Amniotic stem cell (primary cell): ENCODE measurements at places on chromosomes 1 and 21.

DNA sequence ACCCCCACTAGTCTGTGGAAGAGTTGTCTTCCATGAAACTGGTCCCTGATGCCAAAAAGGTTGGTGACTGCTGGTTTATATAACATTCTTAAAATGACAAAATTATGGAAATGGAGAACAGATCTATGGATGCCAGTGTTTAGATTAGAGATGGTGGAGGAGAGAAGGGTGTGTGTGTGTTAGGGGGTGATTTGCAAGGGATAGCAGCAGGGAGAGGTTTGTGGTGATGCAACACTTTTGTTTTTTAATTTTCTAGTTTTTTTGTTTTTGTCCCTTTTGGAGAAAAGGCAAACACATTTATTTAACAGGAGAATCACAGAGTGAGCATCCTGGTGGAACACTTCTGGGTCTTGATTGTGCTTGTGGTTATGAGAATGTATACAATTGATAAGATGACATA, 143.8 kb downstream of the RPS6KC1 start:
- DNase-seq, result no peak

DNA sequence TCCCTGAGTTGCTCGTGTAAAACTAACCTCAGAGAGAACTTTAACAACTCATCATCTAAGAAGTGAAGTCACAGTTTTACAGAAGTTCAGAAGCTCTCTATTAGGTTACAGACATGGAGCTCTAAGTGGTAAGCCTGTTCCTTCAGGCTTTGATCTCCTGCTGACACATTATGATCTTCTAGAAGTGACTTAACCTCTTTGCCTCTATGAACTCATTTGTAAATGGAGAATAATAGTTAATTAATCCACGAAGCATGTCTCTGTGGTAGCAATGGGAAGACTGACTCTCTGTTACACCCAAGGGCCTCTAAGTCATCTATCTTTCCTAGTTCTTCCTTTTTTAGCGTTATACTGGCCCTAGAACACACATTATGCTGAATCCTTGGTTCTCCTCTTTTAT, 157.9 kb upstream of the NRIP1 start:
- DNase-seq, result no peak

DNA sequence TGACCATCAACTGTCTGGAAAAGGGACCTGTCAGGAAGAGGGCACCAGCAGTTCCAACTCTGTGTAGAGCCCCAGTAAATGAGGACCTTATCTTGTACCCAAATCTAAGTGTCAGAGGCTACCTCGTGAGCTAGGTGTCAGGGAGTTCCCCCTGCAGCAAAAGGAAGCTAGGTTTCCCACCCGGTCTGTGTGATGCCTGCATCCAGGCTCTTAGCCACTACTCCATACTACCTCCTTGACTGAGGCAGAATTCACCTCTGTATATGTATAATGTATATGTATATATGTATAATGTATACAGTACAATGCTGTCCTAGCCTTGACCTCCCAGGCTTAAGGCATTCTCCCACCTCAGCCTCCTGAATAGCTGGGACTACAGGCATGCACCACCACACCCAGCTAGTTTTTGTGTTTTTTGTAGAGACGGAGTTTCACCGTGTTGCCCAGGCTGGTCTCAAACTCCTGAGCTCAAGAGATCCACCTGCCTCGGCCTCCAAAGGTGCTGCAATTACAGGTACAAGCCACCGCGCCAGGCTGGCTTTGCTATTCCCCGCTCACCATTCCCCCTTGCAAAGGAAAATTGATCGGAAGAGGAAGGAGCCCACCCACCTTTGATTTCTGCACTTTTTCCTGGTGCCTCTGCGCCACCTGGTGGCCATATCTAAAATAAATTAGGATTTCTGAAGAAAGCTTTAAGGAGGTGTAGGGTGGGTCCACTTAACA, 15.7 kb upstream of the LUZP1 start:
- no peak for DNase-seq

- DNase-seq, result no peak
Observed at GRCh38 chr1:6127587-6128163, 52.4 kb downstream of the CHD5 start.

GRCh38 chr1:247491328-247491727, 33.4 kb upstream of the OR2B11 start:
- no peak for DNase-seq

DNA sequence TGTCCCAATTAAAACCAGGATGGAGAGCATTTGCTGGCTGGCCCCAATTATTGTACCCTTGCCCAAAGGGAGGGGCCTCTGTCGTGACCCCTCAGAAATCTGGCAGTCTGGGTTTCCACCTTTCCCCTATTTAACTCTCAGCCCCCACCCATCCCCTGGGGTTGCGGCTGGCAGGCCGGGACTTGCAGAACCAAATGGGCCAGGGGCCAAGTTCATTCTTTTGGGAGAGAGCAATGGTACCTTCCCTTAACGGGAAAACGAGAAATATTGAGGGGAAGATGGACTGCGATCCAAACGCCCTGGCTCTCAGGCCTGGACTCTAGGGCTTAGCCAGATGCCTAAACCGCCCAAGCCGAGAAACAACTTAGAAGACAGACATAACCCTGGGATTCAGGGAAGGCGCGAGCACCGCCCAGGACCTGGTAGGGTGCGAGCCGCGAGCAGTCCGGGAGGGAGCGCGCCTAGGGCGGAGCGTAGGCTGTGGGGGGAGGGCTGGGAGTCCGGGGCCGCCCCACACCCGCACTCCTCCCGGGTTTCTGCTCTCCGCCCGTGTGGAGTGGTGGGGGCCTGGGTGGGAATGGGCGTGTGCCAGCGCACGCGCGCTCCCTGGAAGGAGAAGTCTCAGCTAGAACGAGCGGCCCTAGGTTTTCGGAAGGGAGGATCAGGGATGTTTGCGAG, at the start of gene SLC27A3:
SLC27A3 (plus strand) TSS at position 628 of the 678 bp plus-strand sequence. CDS start 91 bp downstream, outside the sequence.
- DNase-seq, result no peak

- DNase-seq, result no peak
Observed at GRCh38 chr1:204711103-204711946, 25.8 kb upstream of the LRRN2 start.

- DNase-seq, result no peak
Observed at GRCh38 chr1:50661626-50662025, 238.4 kb upstream of the DMRTA2 start.

- DNase-seq, result no peak
Observed at GRCh38 chr21:45178070-45178608, 103.8 kb downstream of the ADARB1 start.

DNA sequence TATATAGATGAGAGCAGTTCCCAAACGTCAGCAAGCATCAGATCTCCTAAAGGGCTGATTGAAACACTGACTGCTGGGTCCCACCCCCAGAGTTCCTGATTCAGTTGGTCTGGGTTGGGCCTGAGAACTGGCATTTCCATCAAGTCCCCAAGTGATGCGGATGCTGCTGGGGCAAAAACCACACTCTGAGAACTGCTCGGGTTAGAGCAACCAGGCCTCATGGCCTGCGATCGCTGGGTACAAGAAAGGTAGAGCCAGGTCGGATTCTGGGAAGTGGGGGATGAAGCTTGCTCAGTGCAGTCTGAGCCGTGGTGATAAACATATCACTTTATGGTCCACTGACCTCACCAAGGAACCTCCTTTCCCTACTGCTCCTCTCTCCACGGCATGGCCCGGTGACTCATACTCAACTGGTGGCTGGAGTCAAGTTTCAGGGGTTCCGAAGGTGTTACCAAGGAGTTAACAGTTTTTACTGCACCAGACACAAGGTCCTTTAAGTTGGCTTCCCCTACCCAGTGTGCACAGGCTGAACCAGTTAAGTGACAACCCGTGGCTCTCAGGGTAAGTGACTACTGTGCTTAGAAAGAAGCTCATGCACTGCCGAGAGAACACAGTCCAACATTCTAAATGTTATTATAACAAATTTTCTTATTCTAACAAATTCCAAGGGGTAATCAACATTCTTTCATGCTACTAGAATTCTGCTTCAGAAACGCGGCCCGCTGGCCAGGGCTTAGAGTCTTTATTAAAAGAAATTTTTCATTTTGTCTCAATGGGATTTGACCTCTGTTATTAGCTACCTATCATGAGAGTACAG, 153.5 kb downstream of the TGFBR3 start:
- DNase-seq, result peak; percentile 77

DNA sequence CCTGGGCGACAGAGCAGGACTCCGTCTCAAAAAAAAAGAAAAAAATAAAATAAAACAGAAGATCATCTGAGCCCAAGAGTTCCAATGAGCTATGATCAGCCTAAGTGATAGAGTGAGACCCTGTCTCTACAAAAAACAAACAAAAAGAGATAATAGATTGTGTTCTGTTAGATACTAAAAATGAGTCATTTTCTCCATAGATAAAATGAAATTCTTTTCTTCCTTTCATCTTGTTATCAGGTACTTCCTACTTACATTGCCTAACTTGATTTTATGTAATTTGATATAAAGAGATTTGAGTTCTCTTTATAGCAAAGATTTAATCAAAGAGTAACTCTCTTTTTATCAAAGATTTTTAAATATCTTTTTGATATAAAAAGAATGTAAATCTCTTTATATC, 19.3 kb upstream of the PTGS2 start:
- DNase-seq, result no peak

GRCh38 chr1:233290396-233291034, 5.0 kb downstream of the PCNX2 start:
- no peak for DNase-seq

DNA sequence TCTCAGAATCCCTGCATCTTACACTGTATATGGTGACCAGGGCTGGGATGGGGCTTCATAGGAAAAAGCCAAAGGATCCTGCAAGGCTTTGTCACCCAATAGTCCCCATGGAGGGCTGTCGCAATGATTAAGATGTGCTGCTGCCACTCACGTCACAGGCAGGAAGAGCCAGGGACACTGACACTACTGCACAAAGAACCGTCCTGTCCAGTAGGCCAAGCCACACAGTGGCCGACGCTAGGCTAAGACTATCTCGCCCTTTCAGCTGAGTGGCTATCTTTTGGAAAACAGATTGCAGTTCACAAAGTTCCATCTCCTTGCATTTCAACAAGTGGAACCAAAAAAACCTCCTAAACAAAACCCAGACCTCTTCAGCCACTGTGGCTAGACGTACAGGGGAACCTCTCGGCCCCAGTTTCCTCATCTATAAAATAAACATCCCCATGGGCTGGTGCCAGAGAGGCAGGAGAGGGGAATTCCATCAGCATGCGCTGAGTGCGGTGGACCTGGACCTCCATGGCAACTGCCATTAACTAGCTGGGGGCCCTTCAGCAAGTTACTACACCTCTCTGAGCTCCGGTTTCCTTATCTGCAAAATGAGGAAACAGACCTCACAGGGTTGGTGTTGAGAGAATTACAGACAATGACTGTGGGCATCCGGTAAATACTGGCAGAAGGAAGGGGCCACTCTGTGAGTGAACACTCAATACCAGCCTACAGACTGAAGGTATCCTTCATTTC, 8.7 kb downstream of the CAPZB start:
- no peak for DNase-seq

DNA sequence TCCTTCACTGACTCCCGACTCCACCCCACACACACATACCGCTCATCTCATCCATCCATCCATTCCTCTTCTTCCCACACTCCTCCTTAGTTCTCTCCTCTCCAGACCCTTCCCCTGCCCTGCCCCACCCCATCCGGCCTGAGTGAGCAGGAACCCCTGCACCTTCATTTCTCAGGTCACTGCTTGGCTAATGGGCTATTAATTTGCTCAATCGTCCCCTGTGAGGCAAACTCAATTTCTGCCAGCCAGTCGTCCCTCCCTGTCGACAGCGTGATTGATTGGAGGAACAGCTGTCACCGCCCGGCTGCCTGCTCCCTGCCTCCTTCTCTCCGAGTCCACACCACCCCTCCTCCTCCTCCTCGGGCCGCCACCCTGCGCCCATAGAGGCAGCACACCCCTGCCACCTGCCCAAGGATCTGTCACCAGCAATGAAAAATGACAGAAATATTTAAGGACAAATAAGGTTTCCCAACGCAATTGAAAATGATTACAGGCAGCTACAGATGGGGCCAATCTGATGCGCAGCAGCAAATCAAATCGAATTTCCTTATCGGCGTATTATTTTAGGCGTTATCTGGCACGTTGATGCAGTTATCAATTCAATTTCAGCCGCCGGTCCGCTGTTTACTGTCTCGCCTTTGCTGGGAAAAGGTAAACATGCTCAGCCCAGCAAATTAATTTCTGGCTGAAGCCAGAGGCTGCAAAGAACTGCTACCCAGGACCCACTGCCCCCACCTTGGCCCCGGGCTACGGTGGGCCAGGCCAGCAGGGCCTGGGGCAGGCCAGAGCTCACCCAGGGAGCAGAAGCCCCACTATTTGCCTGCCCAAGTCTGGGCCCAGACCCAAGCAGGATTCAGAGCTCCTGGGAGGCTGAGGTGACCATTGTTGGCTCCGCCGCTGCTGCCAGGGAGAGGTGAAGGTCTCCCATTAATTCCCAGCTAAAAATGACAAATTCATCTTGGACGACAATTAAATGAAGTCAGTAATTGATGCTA, 71.3 kb downstream of the TMEM53 start:
- no peak for DNase-seq

- DNase-seq, result no peak
Observed at GRCh38 chr1:98405581-98406074, 255.9 kb upstream of the SNX7 start.
